Activated CD4-positive, CD25-positive, alpha-beta regulatory T cell treated with anti-CD3 and anti-CD28 coated beads, Interleukin-2, amount 50 U/mL, for 24 hours (primary cell): ENCODE measurements at places on chromosomes 2 and 18.

DNA sequence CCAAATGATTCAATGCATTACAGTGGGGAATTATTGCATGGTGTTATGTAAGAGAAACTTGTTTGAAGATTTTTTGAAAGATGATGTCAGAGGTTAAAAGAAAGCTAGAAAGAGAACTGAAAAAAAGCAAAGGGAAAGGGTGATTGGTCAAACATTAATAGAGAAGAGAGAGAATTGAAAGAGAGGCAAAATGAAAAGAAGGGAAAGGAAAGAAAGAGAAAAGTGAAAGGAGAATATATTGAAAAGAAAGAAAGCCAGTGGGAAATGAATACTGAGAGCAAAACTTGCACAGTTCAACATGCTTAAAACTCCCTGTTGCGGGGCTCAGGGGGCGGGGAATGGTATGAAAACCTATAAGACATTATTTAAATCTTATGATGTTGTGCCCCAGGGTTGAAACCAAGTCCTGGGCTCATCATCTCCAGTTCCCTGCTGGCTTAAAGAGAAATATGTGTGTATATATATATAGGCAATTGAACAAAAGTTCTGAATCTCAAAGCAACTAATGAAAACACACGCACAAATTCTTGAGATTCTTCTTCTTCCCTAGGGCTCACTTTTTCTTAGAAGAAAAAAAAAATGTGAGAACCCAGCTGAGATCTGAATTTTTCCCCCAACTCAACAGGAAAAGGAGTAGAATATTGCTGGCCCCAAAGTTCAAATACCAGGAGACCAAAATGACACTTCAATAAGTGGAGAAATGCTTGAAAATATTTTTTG is 2045.9 kb upstream of the CELF4 start:
- no peak for ATAC-seq

- ATAC-seq = no peak
These were observed 28.9 kb downstream of the LDLRAD4 start for GRCh38 chr18:13247506-13247905.

GRCh38 chr18:69484699-69485396 is 84.2 kb downstream of the DOK6 start:
- ATAC-seq = no peak

GRCh38 chr2:2840681-2841300 is 509.7 kb upstream of the MYT1L start:
- no peak for ATAC-seq

- ATAC-seq = no peak
These were observed 15.0 kb downstream of the ATG16L1 start for GRCh38 chr2:233266481-233266880.

- no peak for ATAC-seq
These were observed 18.5 kb upstream of the LRATD1 start for GRCh38 chr2:14614017-14614416.

- peak; percentile 9 for ATAC-seq
These were observed 597 bp downstream of the RNF103 start for GRCh38 chr2:86623043-86623493.

DNA sequence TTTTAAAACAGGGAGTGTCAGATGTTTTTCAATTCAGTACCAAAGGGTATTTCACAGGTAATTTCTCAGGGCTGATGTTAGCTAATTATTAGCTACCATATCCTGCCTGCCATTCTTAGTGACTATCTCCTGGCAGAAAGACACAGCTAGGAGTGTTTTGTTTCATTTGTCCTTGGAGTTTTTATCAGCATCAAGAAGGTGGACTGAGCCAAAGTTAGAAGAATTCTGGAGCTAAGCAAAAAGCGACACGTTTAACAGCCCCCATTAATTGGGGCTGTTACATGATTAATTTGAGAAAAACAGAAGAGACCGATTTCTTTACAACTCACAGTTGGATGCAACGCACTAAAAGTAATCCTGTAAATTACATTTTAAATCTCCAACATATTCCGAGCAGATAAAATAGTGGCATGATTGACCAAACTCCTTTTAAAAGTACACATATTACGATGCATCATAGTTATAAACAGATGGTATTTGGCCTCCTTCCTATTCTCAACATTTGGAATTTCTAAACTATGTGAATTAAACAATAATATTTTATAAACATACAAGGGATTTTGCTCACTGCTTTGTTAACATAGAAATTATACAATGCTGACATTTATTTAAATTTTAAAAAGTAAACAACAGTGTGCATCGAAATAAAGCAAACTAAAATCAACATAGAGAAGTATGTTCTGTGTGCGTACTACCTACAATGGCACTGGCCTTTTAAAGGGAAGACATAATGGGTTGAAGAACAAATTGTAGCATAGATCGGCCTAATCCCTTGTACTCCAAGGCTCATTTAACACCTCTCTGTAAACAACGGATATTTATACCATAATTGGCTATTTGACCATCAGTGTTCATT is 585.1 kb downstream of the ZEB2 start:
- no peak for ATAC-seq

DNA sequence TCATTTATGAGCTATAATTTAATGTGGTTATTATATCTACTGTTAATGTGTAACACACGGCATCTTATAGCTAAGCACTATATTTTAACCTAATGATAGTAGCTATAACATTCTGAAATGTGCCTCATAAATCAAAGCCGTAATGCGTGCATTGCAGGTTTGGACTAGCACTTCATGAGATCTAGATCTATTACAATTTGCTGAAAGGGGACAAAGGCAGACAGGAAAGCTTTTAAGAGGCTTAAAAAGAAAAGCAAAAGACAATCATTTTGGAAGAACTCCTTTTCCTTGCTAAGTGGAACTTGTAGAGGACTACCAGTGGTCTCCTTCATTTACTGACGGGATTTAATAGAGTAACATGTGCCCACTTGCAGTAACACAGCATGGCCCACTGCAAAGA is 213.1 kb downstream of the NBAS start:
- no peak for ATAC-seq

DNA sequence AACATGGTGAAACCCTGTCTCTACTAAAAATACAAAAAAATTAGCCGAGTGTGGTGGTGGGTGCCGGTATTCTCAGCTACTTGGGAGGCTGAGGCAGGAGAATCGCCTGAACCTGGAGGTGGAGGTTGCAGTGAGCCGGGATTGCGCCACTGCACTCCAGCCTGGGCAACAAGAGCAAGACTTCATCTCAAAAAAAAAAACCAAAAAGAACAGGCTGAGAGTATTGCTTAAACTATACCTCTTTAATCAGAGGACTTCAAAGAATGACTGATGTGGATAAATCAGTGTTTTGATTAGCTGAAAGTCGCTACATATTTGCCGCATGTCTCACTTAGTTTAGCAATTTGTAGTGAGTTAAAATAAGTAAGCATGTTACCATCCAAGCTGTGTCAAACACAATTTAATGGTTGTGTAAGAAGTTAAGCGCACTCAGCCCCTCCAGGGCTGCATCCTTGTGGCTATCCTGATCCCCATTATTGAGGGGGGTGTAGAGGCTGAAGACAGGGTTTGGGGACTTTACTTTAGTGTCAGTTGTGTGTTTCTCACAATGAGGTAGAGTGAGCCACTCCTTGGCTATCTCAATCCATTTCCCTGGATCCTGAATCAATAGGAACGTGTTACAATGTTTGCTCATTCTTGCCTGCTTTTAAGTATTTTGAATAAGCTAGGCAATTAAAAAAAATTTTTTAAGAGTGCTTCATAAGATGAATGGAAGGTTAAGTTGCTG is 11.0 kb upstream of the FARP2 start:
- ATAC-seq = no peak

GRCh38 chr2:130911482-130911881 is 74.8 kb downstream of the ARHGEF4 start:
- no peak for ATAC-seq

- ATAC-seq = peak; percentile 70
These were observed 20.9 kb upstream of the DNMT3A start for GRCh38 chr2:25362434-25363145.

GRCh38 chr18:55233857-55234256 is 274.6 kb upstream of the CCDC68 start:
- ATAC-seq = no peak

- ATAC-seq = no peak
These were observed 18.9 kb upstream of the ME2 start for GRCh38 chr18:50859793-50860555.

GRCh38 chr2:30141136-30141535 is 5.7 kb upstream of the YPEL5 start:
- ATAC-seq = no peak

DNA sequence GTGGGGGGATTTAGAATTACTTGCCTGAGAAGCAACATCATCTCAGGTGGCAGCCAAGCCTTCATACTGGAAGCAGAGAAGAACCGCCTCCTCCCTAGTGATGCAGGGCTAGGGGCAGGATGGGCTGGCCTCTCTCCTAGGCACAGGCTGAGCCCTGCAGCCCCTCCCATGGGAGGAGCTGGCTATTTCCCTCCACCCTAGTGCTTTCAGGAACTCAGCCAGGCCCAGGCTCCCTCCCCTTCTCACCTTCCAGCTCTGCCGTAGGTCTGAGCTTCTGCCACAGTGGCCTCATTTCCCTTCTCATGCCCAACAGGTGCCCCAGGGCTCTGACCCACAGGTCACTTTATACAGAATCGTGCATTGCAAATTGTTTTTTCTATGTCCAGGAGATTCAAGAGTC is 31.0 kb downstream of the CENPA start:
- no peak for ATAC-seq

GRCh38 chr2:241218131-241219029 is 29.9 kb downstream of the ANO7 start:
- ATAC-seq = peak; percentile 24

- ATAC-seq = no peak
These were observed 287.9 kb downstream of the LPIN1 start for GRCh38 chr2:12034382-12034781.

DNA sequence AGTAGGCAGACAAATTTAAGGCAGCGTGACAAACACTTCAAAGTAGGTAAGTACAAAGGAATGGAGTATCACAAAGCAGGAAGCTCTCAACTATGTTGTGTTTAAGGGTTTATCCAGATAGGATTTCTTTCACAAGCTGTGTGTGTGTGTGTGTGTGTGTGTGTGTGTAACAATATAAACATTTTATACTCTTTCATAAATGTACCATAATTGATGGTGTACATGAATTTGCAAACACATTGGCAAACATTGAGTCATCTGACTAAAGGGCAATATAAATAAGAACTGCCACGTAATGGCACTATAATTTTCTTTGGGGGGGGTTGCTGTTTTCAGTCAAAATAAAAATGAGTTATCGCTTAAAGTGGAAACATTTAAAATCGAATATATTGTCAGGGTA is 1004.4 kb upstream of the DDX18 start:
- no peak for ATAC-seq

DNA sequence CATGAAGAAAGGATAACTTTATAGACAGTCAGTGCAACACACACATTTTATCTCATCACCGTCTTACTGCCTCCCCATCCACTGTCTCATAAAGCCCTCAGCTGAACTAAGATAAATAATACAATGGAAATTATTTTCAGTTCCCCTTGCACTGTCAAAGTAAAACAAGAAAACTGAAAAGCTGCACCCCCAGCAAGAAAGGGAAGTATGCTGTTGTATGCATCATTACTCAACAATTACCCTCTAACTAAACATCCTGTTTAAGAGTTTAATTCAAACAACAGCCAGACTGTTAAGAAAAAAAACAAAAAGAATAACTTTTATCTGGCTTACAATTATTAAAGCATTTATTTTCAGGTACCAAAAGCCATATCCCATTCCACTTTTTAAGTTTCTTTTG is 25.0 kb downstream of the MPPE1 start:
- ATAC-seq = peak; percentile 30

DNA sequence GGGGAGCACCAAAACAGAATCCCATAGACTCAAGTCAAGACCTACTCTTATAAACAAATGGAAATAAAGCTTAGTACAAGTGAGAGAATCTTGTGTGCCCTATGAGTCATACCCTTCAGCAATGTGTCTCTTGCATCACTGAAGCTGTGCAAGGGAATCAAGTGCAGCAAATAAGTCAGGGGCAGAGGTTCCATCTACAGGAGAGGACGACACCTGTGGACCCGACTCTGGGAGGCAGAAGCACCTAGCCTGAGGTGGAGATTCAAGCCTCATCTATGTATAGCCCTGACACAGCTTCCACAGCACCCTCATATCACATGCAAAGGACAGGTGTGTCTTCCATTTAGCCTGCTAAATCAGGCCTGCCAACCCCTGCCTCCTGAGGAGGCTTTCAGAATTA is 298.2 kb downstream of the CNTNAP5 start:
- no peak for ATAC-seq

GRCh38 chr2:170823088-170823897 is 6.6 kb downstream of the GAD1 start:
- ATAC-seq = peak; percentile 30

- no peak for ATAC-seq
These were observed 263.2 kb downstream of the CYP26B1 start for GRCh38 chr2:71884303-71885042.

DNA sequence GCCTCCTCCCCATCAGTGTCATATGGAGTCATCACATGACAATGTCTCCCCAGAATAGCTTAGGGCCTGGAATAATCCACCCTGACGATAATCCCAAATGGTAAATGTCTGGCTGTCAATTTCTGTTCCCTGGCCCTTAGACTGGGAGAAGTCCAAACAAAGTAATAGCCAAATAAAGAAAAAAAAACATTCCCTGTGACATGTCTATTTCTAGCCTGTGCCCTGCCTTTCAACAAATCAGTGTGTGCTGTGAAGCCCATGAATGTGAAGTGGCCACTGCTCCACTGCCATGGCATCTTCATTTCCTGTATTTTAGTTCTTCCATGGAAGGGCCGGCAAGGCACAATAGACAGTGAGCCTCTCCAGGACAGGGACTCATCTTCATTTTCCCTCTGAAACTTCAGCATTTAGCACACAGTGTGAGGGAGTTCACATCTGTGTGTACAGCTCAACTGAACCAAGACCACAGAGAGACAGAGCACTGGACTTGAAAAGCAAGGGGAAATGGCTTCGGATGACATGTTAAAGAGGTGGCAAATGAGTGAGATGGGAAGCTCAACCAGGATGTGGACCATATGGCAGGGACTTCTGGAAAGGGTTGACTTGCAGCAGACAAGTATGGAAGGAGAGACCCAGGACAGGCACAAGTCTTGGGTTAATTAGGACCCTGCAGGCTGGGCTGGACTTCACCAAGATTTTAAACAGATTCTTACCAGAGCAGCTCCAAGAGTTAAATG is 140.0 kb downstream of the ANTXR1 start:
- no peak for ATAC-seq

- ATAC-seq = no peak
These were observed 58.8 kb upstream of the HDAC4 start for GRCh38 chr2:239459606-239460005.

- no peak for ATAC-seq
These were observed 46.3 kb downstream of the TANK start for GRCh38 chr2:161206471-161207032.

- no peak for ATAC-seq
These were observed 634 bp upstream of the DIS3L2 start for GRCh38 chr2:231960810-231961348.

DNA sequence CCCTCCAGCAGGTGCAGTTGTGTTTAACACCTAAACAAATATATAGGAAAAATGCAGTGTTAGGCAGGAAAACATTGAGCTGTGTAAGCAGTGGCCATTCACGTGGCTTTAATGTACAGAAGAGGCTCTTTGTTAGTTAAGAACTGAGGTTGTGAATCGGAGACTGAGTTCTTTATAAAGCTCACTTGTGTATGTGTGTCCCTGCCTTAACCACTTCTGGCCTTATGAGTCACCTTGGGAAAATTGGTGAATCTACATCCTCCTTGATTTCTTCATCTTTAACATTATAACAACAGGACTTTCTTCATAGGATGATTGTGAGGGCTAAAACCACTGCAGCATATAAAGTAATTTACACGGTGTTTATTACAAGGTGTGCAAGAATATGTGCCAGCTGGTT is 188.4 kb upstream of the TPO start:
- no peak for ATAC-seq

- no peak for ATAC-seq
These were observed 585.1 kb downstream of the CNTNAP5 start for GRCh38 chr2:124610141-124610540.
